ENCODE measurements at places on chromosomes 4 and X. TPM values are rescaled to one million over a fixed set of nuclear protein-coding genes. Genes with fewer than 3 reads are reported as not detected.

Gene NDST4
- total RNA-seq = 2.6 TPM

Gene CYP2U1
- total RNA-seq = 5.2 TPM

Gene CPZ
- 11.5 TPM for total RNA-seq

Gene NEIL3
- total RNA-seq = 5.7 TPM

Gene RTL9
- 0.52 TPM for total RNA-seq

Gene RTL5
- 3.1 TPM for total RNA-seq

Gene NALF2
- total RNA-seq = not detected

Gene PPEF1
- 1.0 TPM for total RNA-seq

Gene LONRF3
- 3.7 TPM for total RNA-seq

Gene DKK2
- total RNA-seq = 28.2 TPM

All from skeletal muscle tissue (tissue), 5 donors.